ENCODE measurements at places on chromosomes 6 and 20.

GRCh38 chr6:88263591-88263990, 97.4 kb upstream of the CNR1 start:
- peak; percentile 32 for DNase-seq

DNA sequence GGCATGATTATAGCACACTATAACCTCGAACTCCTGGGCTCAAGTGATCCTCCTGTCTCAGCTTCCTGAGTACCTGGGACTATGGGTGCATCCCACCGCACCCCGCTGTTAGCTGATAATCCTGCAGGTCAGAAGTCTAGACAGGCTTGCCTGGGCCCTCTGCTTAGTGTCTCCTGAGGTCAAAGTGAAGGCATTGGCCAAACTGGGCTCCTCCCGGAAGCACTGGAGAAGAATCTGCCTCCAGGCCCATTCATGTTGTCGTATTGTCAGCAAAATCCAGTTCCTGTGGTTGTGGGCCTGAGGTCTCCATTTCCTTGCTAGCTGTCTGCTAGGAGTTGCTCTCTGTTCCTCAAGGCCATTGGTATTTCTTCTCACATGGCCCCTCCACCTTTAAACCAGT, 6.3 kb upstream of the MROH8 start:
- DNase-seq, result no peak

DNA sequence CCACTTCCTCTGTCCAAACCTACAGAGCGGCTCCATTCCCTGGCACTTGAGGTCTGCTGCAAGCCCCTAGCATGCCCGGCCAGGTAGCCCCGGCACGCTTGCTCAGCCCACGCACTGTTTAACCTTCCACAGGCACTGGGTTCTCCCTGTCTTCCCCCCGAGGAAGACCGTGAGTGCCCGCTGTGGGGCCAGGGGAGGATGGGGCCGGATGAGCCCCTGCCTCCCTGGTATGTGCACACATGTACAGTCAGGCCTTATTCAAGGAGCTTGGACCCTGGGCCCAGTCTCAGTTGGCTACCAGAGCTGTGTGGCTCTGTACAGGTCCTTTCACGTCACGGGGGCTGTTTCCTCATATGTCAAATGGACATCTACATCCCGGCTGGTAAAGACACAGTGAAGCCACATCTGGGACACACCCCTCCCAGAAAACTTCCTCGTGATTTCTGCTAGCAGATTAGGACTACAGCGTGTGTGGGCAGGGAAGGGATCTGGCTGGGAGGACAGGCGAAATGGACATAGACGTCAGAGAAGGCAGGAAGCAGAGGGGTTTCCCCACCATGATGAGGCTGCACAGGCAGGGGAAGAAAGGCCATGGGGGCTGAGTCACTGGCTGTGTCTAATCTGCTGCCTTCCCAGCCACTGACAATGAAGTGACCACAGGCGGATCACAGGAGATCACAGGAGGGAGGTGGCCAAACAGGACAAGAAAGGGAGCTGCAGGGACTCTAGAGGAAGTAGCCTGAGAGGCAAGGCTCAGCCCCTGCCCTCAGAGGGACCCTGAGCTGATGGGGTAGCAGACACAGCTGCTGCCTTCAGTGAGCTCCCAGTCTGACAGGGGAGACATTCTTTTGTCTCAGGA, 62.9 kb downstream of the MRPL14 start:
- peak; percentile 99 for DNase-seq

DNA sequence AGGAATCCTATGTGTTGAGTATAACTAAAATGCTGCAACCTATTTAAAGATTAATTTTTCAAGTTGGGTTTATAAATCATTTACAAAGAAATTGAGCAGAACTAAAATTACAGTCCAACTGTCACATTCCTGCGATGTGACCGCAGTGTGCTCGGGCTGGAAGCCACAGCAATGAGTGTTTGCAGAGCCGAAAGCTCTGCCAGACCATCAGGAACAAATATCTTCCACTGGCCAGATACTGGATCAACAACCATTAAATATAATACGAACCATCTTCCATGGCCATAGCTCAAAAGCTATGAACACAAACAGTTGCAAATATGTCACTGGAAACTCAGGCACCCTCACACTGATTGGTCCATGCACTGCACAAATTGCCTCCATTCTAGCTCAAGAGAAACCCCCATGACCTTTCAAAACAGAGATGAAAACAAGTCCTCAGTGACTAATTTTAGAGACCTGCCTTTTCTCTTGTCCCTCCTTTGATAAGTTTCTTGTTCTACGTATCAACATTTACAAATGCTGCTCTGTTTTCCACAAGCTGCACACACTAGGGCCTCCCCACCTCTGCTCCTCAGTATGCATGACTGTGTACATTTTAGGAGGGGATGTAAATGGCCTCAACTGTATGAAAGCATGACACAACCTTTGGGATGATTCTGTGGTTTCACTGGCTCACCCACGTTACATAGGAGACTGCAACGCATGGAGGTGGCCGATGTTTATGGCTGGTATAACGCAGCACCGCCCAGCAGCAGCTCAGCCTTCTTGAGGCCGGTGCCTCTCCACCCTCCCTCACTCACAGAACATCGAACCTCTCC, 171.7 kb downstream of the WDR27 start:
- DNase-seq, result peak; percentile 92

GRCh38 chr20:63295846-63296245, 2.9 kb downstream of the COL20A1 start:
- DNase-seq, result no peak

GRCh38 chr6:105893741-105894140, 192.4 kb upstream of the PRDM1 start:
- no peak for DNase-seq

- DNase-seq, result no peak
These were observed 89.4 kb downstream of the HS3ST5 start for GRCh38 chr6:114253431-114253830.

DNA sequence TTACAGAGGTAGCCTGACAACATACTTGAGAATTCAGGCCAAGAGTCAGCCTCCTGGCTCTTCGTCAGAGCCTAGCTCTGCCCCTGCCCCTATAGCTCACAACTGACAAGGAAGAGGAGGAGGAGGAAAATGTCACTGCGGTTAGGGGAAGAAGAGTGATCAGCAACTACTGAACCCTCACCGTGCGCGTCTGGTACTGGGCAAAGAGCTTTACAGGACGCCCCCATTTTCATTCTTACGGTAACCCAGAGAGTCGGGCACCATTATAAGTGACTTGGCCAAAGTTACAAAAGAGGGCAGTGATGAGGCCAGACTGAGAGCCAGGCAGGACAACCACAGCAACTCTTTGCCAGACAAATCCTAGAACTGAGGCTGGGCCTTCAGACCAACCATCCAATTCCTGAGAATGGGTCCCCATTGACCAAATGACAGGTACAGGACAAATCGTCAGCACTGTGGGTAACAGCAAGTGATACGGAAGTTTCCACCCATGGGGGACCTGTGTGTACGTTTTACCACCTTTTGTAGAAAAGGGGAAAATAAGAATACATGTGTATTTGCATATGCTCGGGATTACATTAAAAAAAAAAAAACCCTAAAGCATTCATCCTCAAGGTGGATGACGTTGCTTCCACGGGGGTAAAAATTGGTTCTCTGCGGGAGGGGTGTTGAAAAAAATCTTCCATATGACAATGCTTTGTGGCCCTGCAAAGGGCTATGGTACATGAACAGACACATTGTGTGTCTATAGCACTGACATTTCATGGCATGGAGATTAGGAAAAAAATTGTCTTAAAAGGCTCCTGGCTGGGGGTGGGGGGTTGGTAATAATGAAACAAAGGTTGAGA, 118.0 kb downstream of the NFATC2 start:
- no peak for DNase-seq

DNA sequence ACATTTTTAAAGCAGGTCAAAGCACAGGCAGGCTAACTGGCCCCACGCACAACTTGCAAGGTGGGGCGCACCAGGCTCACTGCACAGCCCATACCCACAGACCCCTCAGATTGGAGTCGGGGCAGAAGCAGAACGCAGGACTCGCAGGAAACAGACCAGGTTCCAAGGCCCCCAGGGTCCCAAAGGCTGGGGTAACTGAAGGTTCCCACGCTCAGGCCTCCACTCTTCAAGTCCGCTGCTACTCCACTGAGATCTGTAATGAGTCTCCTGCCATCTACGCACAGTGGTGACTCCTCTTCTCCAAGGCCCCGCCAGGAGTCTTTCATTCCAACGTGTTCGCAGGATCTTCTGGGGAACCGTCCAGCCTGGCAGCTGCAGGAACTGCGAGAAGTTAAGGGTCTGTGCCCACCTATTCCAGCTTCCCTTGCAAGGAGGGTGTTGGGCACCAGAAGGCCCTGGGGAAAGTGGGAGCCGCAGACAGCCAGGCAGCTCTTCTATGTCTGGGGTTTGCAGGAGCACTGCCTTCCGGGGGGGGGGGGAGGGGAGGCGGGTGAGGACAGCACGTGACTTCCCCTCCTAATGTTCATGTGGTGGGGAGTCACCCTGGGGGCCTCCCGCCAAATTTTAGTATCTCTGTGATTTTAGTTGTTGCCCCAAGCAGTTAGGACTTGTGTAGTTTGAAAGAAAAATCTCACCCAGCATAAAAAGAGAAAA, 2.0 kb upstream of the TAF4 start:
- DNase-seq, result no peak

Measured in fibroblast of mammary gland (primary cell).